ENCODE measurements at places on chromosomes 4 and X.

DNA sequence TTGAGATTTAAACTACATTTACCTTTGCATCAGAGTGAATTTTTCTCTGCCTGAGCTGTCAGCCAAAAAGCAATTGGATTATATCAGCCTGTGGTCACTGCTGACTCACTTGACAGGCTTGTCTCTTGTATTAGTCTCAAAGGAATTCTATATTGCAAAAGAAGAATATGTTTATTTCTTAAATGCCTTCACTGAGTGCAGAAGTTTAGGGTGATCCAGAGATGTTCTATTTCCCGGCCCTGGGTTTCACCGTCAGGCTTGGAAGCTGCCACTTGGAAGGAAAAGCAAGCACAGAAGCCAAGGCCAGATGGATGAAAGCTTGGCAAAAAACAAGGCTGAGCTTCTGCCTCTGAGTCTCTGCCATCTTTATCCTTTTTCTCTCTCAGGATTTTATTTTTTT, 80.9 kb downstream of the FAM114A1 start:
- no peak for DNase-seq

- DNase-seq, result no peak
Measured at GRCh38 chr4:56317749-56318148, 69.5 kb downstream of the AASDH start.

GRCh38 chr4:73761856-73762255, 21.5 kb downstream of the CXCL8 start:
- no peak for DNase-seq

DNA sequence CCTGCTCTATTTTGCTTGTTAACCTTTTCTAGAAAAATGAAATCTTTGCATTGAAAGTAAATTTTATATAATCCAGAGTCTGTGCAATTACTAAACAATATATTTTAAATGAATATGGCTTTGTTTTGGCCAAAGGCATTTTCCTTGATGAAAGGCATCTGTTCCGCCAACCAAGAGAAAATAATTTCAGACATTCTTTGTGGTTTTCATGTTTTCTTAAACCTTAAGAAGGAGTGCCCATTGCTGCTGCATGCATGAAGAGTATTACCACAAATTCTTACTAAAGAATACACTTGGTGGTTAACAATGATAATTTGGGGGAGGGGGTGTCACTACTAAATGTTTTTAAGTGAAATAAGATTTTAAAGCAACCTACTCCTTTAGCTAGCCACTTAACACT, 2.7 kb upstream of the PDGFC start:
- no peak for DNase-seq

DNA sequence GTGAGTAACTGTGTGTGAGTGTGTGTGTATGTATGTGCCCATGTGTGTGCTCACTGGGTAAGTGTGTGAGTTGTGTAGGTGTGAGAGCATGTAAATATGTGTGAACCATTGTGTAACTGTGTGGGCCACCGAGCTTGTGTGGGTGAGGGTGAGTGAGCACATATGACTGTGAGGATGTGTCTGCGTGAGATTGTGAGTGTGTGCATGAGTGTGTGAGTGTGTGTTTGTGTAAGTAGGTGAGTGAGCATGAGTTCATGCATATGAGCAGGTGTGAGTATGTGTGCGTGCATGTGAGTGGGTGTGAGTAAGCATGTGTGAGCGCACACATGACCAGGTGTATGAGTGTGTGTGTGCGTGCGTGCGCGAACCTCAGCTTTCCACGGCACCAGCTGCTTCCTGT, 1.4 kb upstream of the ATP2B3 start:
- DNase-seq, result no peak

GRCh38 chrX:79081895-79082512, 62.5 kb upstream of the GPR174 start:
- peak; percentile 31 for DNase-seq

GRCh38 chrX:104568304-104568915, 2.4 kb downstream of the IL1RAPL2 start:
- no peak for DNase-seq

- DNase-seq, result no peak
Measured at GRCh38 chrX:39984191-39984956, 113.4 kb downstream of the BCOR start.

GRCh38 chr4:53917729-53918128, 146.7 kb downstream of the CHIC2 start:
- DNase-seq, result no peak

GRCh38 chr4:93865650-93866049, 37.1 kb downstream of the ATOH1 start:
- DNase-seq, result no peak

DNA sequence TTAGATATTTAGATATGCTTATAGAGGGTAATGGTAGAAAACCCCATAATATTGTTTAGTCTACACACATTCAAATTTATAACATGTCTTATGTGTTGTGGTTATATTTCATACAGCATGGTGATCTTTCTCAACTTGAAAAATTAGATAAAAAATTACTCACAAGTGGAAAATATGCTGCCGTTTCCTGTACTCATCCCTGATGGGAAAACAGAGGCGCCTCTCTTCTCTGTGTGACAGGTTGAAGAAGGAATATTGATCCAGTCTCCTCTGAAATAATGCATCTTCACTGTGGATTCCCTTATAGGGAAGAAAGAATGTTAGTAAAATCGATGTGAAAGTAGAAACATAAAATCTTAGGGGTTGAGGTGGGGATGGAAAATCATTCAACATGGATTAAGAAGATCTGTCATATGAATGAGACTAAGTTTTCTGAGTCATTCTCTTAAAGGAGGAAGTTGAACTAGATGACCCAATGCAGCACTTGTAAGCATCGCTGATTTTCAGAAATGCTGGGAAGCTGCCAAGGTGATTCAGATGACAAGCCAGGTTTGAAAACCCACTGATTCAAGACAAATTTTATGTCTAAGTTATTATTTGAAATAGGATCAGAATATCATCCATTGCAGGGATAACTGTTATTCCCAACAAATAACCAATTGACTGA, 70.7 kb downstream of the ANKRD50 start:
- DNase-seq, result no peak

- no peak for DNase-seq
Measured at GRCh38 chr4:8507624-8508023, 67.0 kb downstream of the TRMT44 start.

GRCh38 chr4:24382381-24382780, 202.0 kb downstream of the DHX15 start:
- no peak for DNase-seq

GRCh38 chr4:187042251-187042650, 318.6 kb upstream of the FAT1 start:
- no peak for DNase-seq

- DNase-seq, result no peak
Measured at GRCh38 chrX:18617407-18617750, 54.5 kb downstream of the RS1 start.

DNA sequence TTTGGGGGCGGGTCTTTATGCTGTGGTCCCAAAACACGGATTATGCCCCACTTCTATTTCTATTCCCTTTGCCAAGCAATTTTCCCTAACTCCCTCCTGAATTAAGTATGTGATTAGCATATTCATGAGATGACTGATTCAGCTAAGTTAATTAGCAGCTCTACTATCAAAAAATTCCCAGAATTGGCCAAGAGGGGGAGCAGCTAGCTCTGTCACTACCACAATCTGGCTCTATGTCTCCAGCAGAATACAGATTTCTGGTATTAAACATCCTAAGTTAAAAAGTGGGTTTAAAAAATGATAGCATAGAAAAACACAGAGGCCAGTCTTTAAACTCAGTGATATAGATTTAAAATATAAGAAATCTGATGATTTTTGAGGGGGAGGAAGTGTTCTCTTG, 80.3 kb downstream of the GPC4 start:
- peak; percentile 9 for DNase-seq

DNA sequence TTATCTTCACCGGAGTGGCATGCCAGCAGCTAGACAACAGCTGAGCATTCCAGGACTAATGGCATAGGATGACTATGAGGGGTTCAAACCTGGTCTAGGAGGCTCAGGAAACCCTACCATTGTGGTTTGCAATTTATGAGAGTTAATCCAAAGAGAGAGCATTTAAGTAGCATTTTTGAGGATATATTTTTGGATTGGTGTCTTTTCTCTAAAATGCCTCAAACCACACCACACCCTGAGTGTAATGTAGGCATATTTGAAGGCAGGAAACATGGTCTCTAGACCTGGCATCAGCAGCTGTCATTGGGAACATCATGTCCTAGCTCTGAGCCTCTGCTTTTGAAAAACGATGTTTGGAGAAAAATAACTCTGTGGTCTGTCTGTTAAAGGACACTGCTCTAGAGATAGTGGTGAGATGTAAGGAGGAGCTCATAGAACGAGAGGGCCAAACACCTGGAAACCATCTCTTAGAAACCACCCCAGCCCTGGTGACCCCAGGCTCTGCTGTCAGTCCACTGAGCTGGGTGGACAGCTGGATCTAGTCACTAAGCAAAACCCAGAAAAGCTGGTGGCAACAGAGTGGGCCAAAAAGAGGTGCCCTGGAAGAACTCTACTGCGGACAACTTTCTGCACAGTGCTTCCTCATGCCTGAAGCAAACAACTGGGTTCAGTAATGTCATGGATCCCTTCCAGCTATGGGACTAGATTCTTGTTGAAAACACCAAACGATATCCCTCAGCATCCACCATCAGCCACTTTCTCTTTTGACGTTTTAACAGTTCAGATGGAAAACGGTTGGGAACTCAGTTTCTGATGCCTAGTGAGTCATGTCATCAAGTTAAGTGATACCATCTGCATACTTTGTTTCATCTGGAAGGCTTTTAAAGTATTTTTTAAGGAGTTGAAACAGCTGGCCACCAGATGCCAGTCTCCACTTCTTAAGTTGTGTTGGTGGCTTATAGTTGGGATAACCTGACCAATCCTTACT, 100.2 kb upstream of the C1QTNF7 start:
- DNase-seq, result no peak

- no peak for DNase-seq
Measured at GRCh38 chr4:25872851-25873631, 10.3 kb upstream of the SEL1L3 start.

DNA sequence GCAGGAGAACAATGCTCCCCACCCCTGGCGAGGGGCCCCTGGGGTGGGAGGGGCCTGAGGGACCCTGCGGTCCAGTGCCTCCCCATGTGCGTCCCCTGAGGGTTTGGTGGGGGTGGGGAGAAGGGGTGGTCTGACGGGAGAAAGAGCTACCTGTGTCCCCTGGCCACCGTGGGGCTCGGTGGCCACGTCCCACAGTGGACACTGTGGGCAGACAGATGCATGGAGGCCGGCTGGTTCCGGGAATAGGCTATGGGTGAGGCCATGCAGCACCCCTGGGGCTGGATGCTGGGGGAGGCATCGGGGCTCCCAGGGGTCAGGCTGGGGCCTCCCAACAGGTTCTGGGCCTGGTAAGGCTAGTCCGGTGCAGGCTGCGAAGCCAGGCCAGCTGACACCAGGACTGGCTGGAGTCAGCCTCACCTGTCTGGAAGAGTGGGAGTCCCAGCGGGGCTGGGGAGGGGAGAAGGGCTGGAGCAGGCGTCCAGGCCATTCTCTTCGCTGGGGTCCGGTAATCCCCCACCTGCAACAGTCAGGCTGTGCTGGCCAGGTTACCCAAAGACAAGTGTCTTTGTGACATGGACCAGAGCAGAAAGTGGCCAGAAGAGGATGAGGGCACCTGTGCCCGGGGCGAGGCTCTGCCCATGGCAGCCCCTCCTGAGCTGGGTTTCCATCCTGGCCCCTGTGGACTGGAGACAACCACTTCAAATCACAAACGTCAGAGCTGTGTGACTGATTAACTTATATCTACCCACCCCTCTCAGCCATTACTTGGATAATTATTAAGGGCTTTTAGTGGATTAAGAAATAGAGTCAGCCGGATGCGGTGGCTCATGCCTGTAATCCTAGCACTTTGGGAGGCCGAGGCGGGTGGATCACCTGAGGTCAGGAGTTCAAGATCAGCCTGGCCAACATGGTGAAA, 1.4 kb upstream of the FAM53A start:
- DNase-seq, result peak; percentile 10

DNA sequence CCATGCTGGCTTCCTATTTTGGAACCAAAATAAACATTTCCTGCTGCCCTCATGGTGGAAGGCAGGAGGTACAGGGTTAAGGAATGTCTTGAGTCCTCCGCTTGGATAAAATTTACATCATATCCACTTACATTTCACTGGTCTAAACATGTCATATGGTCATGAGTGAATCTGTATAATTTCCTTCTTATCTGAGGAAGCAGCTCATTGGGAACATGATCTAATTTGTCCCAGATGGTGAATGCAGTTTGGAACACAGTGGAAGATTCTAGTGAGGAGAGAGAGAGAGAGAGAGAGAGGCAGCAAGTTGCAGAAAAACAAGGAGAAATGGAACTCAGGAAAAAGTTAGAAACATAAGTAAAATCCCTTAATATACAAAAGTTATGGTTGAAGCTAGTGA, 46.8 kb downstream of the MXRA5 start:
- DNase-seq, result no peak

- no peak for DNase-seq
Measured at GRCh38 chr4:159547645-159548308, 444.9 kb downstream of the RAPGEF2 start.

GRCh38 chr4:38591617-38592337, 72.2 kb upstream of the KLF3 start:
- DNase-seq, result no peak

GRCh38 chrX:12986886-12987285, 12.0 kb downstream of the TMSB4X start:
- no peak for DNase-seq

- DNase-seq, result no peak
Measured at GRCh38 chr4:144647590-144647989, 1.6 kb downstream of the HHIP start.

DNA sequence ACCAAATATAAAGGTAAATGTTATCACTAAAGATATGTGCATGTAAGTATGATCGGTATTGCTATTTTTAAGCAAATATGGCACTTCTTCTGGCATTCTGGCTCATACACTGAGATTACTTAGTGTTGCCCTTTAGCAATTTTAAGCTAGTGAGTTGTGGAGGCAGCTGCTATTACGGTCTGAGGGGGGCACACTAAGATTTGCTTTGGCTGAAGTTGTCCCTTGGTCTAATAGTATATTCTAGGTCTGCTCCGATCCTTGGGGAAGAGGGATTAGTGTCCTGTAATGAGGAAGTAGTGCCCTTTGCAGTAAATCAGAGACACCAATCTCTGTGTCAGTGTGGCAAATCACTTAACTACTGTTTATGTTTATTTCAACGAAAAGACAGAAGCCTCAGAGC, 196.5 kb upstream of the FTHL17 start:
- DNase-seq, result no peak

DNA sequence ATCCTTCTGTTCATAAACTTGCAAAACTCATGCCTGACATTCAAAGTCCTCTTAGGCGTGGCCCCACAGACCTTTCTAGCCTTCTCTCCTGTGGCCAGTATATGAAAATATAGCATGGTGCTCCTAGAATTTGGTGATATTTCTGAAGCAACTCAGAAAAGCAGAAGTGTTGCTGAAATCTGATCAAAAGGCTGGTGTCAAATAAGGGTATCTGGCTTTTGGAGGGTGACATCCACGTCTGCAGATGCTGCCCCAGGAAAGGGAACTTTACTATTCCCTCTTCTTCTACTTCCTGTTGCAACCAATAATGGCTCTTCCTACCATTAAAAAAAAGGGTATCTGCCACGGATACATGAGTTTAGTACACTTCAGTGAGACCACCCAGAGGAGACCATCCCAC, 83.9 kb upstream of the RPS6KA3 start:
- DNase-seq, result no peak

GRCh38 chr4:3192827-3193226, 56.1 kb upstream of the MSANTD1 start:
- DNase-seq, result no peak
